ENCODE measurements at places on chromosomes 13 and 19. TPM values are rescaled to one million over a fixed set of nuclear protein-coding genes. Genes with fewer than 3 reads are reported as not detected.

DNA sequence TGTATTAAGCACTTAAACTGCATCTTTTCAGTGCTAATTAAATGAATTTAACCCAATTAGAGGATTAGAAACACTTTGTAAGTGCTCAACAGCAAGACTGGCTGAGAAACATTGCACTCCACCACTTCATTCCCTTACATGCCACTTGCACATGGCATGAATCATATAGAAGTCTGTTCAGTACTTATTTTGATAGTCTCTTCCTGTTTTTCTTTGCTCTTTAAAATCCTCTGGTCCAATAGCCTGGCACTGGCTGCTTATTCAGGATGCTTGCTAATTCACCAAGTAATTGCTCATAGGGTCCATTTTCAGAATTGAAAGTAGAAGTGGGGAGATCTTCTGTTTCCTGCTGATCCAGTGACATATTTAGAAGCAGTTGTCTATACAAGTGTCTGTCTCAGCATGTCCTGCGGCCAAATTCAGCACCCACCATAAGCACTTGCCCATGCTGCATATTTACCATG lies 900.1 kb downstream of the PCDH9 start:
- H3K27ac ChIP-seq: no peak overlapping the region
- no peak for DNase-seq
- no peaks in the 10 kb centered on the region for H3K27me3 ChIP-seq

DNA sequence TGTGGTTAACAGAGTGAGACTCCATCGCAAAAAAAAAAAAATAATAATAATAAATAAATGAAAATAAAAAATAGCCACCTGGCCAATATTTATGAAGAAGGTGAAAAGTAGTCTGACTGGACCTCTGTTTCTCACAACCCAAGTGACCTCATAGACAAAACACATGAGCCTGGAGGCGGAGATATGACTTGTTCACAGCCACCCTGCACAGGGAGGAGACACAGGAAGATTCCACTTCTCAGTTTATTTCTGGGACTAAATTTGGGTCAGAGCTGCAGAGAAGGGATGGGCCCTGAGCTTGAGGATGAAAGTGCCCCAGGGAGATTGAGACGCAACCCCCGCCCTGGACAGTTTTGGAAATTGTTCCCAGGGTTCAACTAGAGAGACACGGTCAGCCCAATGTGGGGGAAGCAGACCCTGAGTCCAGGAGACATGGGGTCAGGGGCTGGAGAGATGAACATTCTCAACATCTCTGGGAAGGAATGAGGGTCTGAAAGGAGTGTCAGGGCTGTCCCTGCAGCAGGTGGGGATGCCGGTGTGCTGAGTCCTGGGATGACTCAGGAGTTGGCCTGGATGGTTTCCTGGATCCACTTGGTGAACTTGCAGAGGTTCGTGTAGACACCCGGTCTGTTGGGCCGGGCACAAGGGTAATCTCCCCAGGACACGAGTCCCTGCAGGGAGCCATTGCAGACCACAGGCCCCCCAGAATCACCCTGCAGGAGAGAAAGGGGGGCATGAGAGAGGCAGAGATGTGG lies 9.6 kb downstream of the KLK5 start:
- no peak for DNase-seq
- no peak overlapping the region for H3K27ac ChIP-seq
- H3K4me3 ChIP-seq: no peak overlapping the region
- no peaks in the 10 kb centered on the region for H3K36me3 ChIP-seq
- H3K4me1 ChIP-seq: no peaks in the 10 kb centered on the region

DNA sequence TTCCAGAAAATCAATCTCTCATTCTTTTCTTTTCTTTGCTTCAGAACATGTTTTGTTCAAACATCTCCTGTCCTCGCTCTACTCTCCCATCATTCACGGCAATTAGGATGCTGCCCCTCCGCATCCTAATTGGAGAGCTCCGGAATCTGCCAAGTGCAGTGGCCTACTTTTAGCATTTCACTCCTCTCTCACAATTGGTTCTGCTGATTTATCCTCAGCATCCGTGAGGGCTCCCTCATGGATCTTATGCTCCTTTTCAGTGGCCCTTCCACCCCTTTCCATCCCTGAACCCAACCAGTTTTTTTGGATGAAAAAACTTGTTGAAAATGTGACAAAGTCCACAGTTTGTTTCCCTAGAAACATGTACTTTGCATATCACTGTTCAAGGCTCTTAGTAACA lies 22.4 kb downstream of the AMER2 start:
- no peaks in the 10 kb centered on the region for H3K4me1 ChIP-seq
- H3K27ac ChIP-seq: no peak overlapping the region
- no peak for DNase-seq
- H3K4me3 ChIP-seq: no peak overlapping the region

DNA sequence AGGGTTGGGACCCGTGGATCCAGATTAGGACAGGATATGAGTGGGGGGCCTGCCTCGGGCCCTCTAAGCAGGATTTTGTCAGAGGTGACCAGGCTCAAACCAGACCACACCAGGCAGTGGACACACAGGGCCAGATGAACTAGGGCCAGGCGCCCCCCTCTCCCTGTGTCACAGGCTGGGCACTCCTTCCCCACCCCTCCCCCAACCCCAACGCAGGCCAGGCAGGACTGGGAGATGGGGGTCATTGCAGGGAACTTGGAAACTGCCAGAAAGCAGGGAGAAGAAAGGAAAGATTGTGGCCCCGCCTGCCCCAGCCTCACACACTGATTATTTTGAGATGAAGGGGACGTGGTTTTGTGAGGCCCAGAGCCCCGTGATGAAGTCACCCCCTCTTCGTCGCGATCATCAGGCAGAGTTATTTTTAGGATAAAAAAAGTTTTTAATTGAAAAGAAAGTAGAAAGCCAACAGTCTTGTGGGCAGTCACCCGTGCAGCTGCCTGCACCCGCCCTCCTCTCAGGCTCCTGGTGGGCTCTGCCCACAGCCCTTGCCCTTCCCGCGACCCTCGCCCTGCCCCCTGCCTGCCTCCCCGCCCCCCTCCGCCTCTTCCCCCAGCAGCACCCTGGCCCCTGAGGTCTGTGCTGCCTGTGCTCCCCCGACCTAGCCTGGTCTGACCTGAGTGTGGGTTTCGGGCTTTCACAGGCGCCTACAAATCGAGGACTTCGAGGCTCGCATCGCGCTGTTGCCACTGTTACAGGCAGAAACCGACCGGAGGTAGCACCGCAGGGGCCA lies 1.9 kb upstream of the YJEFN3 start:
- H3K36me3 ChIP-seq: no peaks in the 10 kb centered on the region
- no peaks in the 10 kb centered on the region for H3K27me3 ChIP-seq
- no peak overlapping the region for H3K4me3 ChIP-seq
- H3K4me1 ChIP-seq: no peaks in the 10 kb centered on the region
- no peak for DNase-seq

- no peaks in the 10 kb centered on the region for H3K27me3 ChIP-seq
- H3K4me3 ChIP-seq: no peak overlapping the region
- no peak for DNase-seq
- H3K27ac ChIP-seq: peak overlapping the region; percentile 81
- H3K36me3 ChIP-seq: peaks cover 2% of the 10 kb centered on the region
- peaks cover 31% of the 10 kb centered on the region for H3K4me1 ChIP-seq
Measured at GRCh38 chr13:27054760-27055159, 116.9 kb downstream of the USP12 start.

DNA sequence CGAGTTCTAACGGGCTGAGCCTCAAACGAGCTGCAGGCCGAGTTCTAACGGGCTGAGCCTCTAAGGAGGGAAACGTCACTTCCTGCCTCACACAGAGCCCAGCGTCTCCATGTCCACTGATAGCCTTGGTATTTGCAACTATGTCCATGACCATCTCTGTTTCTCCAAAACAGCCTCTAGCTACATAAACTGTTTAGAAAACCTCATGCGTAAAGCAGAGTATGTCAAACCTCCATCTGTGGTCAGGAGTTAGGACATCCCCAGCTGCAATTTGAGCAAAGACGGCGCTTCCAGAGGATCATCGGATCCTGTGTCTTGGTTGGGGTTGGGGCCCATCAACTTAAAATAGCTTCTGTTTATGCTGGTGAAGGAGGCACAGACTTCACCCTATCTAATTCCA lies 20.8 kb downstream of the RASA3 start:
- peaks cover 74% of the 10 kb centered on the region for H3K4me1 ChIP-seq
- no peaks in the 10 kb centered on the region for H3K27me3 ChIP-seq
- H3K36me3 ChIP-seq: no peaks in the 10 kb centered on the region
- DNase-seq: no peak
- peak overlapping the region; percentile 93 for H3K27ac ChIP-seq

- H3K4me3 ChIP-seq: no peak overlapping the region
- no peak overlapping the region for H3K27ac ChIP-seq
- no peaks in the 10 kb centered on the region for H3K4me1 ChIP-seq
Measured at GRCh38 chr13:76271728-76272232, 614.4 kb downstream of the KCTD12 start.

DNA sequence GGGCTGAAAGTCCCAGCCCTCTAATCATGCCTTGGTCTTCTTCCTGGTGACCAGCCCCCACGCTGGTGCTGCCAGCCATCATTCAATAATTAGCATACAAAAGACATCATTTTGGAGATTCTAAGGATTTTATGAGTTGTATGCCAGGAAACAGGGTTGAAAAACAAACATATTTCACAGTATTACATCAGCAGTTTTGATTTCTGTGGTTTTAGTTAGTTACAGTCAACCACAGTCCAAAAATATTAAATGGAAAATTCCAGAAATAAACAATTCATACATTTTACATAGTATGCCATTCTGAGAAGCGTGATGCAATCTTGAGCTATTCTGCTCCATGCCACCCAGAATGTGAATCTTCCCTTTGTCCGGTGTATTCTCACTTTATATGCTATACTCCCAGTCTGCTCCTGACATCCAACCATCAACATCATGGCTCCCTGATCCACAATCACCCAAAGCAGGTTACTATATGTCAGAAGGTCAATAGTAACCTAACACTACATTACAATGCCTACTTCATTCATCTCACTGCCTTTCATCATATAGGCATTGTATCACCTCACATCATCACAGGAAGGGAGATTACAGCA lies 49.2 kb downstream of the STOML3 start:
- H3K4me1 ChIP-seq: no peaks in the 10 kb centered on the region
- H3K4me3 ChIP-seq: no peak overlapping the region
- no peak for DNase-seq
- no peaks in the 10 kb centered on the region for H3K36me3 ChIP-seq

DNA sequence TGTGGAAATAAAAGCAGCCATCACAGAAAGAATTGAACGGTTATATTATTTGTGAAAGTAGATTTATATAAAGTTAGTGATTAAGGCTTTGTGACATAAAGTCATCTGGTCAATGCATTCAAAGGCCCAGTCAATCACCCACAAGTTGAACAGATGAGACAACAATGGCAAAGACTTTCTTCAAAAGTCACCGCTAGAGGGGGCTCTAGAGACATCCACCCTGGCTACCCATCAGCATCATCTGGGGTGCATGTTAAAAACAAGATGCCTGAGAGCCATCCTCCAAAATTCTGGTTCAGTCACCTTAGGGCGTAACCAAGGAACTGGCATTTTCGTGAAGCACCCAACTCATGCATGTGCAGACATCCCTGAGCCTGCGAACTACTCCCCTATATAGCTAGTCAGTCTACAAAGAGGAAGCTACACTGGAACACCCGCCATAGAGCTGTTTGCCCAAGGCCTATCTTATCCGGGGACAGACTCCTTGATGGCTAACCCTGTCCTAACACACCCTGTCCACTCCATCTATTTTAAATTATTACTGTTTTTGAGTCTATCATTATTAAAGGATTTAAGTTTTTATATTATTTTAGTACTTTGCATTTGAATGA lies 970.5 kb downstream of the UQCRFS1 start:
- H3K27ac ChIP-seq: no peak overlapping the region
- H3K27me3 ChIP-seq: no peaks in the 10 kb centered on the region
- no peak for DNase-seq
- H3K4me3 ChIP-seq: no peak overlapping the region

DNA sequence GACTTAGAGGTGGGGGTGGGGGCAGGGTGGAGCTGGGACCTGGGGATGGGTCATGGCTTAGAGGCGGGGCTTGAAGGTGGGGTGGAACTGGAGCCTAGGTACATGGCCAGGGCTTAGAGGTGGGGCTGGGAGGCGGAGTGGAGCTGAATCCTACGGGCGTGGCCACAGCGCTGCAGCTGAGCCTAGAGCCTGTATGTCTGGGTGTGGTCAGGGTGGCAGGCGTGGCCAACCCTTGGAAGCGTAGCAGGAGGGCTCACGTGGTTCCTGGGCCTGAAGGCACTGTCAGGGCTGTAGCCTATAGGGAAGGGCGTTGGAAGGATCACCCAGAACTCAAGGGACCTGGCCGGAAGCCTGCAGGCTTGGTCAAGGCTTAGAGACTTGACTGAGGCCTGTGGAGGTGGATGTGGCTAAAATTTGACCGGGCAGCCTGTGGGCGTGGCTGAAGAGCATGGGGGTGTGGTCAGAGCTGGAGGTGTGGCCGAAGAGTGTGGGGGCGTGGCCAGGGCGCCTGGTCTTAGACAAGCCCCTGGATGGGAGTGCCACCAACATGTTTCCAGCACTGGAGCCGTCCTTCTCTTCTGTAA lies 24.3 kb downstream of the COLGALT1 start:
- H3K27ac ChIP-seq: no peak overlapping the region
- no peaks in the 10 kb centered on the region for H3K27me3 ChIP-seq
- H3K4me1 ChIP-seq: no peaks in the 10 kb centered on the region
- no peak overlapping the region for H3K4me3 ChIP-seq
- DNase-seq: peak; percentile 25
- no peaks in the 10 kb centered on the region for H3K36me3 ChIP-seq

DNA sequence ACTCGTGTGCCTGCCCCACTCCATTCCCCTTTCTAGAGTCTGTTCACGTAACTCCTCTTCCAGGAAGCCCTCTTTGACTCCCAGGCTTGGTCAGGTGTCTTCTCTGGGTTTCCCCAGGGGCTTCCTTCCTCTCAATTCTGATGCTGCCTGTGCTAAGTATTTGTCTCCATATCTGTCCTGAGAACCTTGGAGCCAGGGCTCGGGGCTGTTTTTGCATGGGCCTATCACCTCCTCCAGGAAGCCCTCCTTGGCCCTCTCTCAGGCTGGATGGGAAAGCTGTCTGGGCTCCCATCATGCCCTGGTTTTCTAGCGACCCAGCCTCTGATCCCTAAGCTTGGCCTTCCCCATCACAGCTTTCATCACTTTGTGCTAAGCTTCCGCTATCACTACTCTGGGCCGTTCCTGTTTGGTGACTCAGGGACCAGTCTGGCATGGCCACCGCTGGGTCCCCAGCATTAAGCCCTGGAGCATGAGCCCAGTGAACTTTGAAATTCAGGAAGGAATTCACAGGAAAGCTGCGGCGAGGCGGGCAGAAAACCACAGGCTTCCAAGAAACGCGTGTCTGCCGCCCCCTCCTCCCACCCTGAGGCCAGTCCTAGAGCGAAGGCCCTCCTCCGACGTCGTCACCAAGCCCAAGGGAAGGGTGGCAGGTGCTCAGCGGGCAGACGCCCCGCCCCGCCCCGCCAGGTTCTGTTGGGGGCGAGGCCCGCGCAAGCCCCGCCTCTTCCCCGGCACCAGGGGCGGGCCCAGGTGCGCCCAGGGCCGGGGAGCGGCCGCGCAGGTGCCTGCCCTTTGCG lies 486 bp upstream of the SPINT2 start:
- H3K36me3 ChIP-seq: no peaks in the 10 kb centered on the region
- peaks cover 32% of the 10 kb centered on the region for H3K4me1 ChIP-seq
- no peaks in the 10 kb centered on the region for H3K27me3 ChIP-seq
- H3K4me3 ChIP-seq: peak overlapping the region; percentile 65
- no peak for DNase-seq

Gene CERS1
- total RNA-seq: 4.5 TPM

Gene LEUTX
- not detected for total RNA-seq

Gene MAST1
- 3.1 TPM for total RNA-seq

Gene GGACT
- total RNA-seq: 2.5 TPM

Gene PEX11G
- total RNA-seq: 2.9 TPM

Gene DOHH
- 24.9 TPM for total RNA-seq

Gene GGN
- 1.4 TPM for total RNA-seq

Gene KIR2DL1
- not detected for total RNA-seq

Gene ZNF99
- total RNA-seq: not detected

Gene FXYD1
- total RNA-seq: not detected

Gene APC2
- 11.9 TPM for total RNA-seq

Measured in Panc1 (cell line).